ENCODE measurements at places on chromosomes 16 and 17. TPM values are rescaled to one million over a fixed set of nuclear protein-coding genes. Genes with fewer than 3 reads are reported as not detected.

EPX gene
- total RNA-seq = not detected

LPO gene
- not detected for total RNA-seq

VWA3A gene
- total RNA-seq = 0.04 TPM

CNTNAP4 gene
- not detected for total RNA-seq

PITPNM3 gene
- 1.1 TPM for total RNA-seq

CMIP gene
- 5.4 TPM for total RNA-seq

CDRT15L2 gene
- total RNA-seq = not detected

RAB26 gene
- total RNA-seq = 9.0 TPM

ZNF597 gene
- 0.91 TPM for total RNA-seq

ITGAX gene
- 2.4 TPM for total RNA-seq

SPNS3 gene
- total RNA-seq = 0.21 TPM

RHBDL1 gene
- 6.8 TPM for total RNA-seq

SLC12A3 gene
- total RNA-seq = not detected

WNT9B gene
- not detected for total RNA-seq

UNC45B gene
- total RNA-seq = not detected

VTN gene
- not detected for total RNA-seq

EIF3C gene
- total RNA-seq = 578 TPM

SLFN14 gene
- not detected for total RNA-seq

DYNLL2 gene
- total RNA-seq = 11.8 TPM

SERPINF2 gene
- total RNA-seq = 0.98 TPM

ACAP1 gene
- total RNA-seq = 2.5 TPM

NCOR1 gene
- 90.3 TPM for total RNA-seq

SLC5A2 gene
- not detected for total RNA-seq

MT4 gene
- not detected for total RNA-seq

KRT222 gene
- total RNA-seq = not detected

DNAH2 gene
- 8.5 TPM for total RNA-seq

NPIPA7 gene
- total RNA-seq = 7.1 TPM

CSH1 gene
- not detected for total RNA-seq

All from A375 (cell line).